ENCODE measurements at places on chromosomes 5 and 9.

DNA sequence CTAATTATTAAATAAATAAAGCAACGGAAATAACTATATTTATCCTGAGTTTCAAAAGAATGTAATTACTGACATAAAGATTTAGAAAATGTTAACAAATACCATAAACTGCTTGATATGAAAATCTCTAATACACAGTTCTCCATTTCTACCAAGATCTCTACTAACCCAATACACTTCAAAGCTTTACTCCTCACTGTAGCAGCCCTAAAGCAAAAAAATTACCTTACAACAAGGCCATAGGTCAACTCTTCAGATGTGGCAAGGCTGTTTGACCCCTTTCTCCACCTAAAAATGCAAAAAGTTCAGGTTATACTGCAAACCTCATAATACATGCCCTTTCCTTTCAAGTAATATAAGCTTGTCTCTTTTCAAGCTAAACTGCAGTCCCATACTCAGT lies 96.7 kb downstream of the UGCG start:
- no peak for DNase-seq

- no peak for DNase-seq
Measured at GRCh38 chr9:122070728-122071515, 22.2 kb downstream of the TTLL11 start.

DNA sequence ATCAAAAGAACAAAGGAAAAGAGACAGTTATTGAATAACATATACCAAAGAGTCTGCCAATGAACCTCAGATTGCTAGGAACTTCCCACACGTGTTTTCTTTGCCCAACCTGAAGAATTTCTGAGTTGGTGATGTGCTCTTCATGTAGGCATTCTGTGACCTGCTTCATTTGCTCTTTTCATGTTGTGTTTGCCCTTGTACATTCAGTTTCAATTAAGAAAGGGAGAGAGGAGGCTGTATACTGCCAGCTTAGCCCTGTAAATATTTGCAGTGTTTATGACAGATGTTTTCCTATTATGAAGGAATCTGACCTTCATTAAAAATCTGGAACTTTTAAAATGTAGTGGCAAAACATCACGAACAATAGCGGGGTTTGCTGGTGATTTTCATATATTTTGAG lies 168.5 kb downstream of the GAS1 start:
- DNase-seq, result no peak

GRCh38 chr5:38287124-38287523 lies 28.8 kb downstream of the EGFLAM start:
- DNase-seq, result no peak

- DNase-seq, result peak; percentile 10
Measured at GRCh38 chr5:174920906-174921550, 196.6 kb downstream of the MSX2 start.
